GM12878 (cell line): ENCODE measurements at places on chromosomes 11 and 22.

- DNase-seq: no peak
Measured at GRCh38 chr11:75245356-75246005, 4.9 kb downstream of the TPBGL start.

DNA sequence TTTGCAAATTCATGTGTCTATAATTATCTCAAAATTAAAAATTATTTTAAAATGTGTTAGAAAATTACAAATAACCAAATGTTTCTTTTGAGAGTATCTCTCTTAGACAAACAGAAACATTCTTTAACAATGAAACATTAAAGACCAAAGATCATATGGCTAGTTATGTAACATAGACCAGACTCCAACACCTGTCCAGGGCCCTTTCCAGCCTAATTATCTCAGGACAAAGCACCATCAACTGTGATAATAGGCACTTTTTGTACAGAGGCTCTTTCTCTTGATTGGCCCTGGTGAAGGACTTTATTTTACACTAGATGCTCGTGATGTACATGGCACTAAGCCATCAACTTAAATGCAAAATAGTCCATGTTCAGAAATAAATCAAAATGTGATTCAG lies 5.0 kb upstream of the PLEKHA7 start:
- no peak for DNase-seq

GRCh38 chr11:69297787-69298266 lies 3.9 kb downstream of the MYEOV start:
- DNase-seq: no peak

GRCh38 chr11:129703846-129704245 lies 111.8 kb upstream of the TMEM45B start:
- DNase-seq: no peak

DNA sequence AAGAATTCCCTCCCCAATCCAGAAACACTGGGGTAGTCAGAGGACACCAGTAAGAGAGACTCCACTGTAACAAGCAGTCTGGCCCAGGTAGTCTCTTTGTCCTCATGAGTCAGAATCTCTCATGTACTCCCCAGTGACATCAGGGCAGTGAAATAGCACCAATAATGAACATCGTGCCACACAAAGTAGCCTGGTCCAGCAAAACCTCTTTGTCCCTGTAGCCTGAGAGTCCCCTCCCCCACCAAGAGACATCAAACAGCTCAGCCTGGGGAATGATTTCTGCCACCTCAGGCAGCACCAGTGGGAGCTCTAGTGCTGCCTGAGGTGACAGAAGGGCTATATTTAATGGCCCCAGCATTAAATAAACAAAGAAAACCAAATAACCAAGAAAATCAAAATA lies 88.1 kb downstream of the SBF2 start:
- DNase-seq: no peak

DNA sequence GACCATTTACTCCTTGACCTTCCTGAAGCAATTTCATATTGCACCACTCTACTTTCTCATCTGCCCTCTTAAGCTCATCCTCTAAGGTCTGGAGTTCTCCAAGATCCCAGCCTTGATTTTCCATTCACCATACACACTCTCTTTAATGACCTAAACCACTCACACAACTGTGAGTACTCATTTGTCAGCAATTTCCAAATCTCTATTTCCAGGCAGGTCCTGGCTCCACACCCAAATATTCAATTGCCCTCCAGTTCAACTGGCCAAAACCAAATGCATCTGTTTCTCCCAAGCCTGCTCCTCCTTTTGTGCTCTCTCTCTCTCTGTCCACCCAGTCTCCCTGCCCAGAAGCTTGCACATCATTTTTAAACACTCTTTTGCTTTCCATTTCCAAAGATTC lies 39.6 kb downstream of the NEU3 start:
- no peak for DNase-seq

GRCh38 chr11:7031471-7031871 lies 11.2 kb downstream of the NLRP14 start:
- DNase-seq: no peak

DNA sequence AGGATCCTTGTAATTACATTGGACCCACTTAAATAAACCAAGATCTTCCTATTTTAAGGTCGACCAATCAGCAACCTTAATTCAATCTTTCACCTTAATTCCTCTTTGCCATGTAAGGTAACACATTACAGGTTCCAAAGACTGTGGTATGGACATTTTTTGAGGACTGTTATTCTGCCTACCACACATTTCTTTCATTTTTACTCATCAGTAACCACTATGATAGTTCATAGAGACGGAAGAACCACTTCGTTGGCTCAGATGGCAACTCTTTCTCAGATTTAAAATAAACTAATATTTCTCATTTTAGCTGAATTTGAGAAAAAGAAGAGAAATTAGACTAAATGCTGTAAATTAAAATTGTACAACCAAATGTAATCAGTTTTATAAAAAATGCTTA lies 96.3 kb downstream of the PAX6 start:
- DNase-seq: peak; percentile 4

- DNase-seq: peak; percentile 37
Measured at GRCh38 chr11:6771926-6772893, at the start of gene OR2AG2. Gene OR2AG2, minus strand, starts transcription at chr11:6771976. Its CDS starts 3,019 bp downstream, at chr11:6768957.
